Stimulated activated CD4-positive, alpha-beta T cell treated with anti-CD3 and anti-CD28 coated beads, Interleukin-4, amount 100 ng/mL, for 1 hour (primary cell): ENCODE measurements at places on chromosomes 7 and 10.

GRCh38 chr10:105259201-105259600 is 618.1 kb downstream of the SORCS3 start:
- no peak for DNase-seq

GRCh38 chr7:136009488-136010079 is 32.4 kb upstream of the MTPN start:
- DNase-seq: no peak

- no peak for DNase-seq
Measured at GRCh38 chr10:86486856-86487255, 34.7 kb downstream of the WAPL start.

GRCh38 chr7:1948887-1949680 is 279.0 kb downstream of the ELFN1 start:
- no peak for DNase-seq

GRCh38 chr7:8161364-8161828 is 100.6 kb downstream of the ICA1 start:
- DNase-seq: no peak

DNA sequence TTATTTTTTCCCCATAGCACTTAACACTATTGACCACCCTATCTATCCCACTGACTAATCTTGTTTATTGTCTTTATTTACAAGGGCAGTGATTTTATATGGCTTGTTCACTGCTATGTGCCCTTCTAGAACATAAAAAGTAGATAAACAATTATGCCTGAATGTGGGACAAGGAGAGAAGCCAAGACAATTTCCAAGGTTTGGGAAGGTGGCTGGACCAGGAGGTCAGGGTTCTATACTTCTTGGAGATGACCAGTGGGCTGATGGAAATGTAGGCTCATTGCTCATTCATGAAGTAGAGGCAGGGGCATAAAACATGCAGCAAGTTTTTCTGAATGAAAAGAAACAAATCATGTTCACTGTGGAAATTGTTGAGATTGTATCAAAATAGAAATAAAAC is 11.5 kb downstream of the IGFBP3 start:
- no peak for DNase-seq

GRCh38 chr10:111548084-111548726 is 471.4 kb downstream of the ADRA2A start:
- DNase-seq: no peak

GRCh38 chr7:36275735-36276284 is 113.9 kb upstream of the ANLN start:
- no peak for DNase-seq

- no peak for DNase-seq
Measured at GRCh38 chr10:77978360-77978759, 51.0 kb downstream of the POLR3A start.

DNA sequence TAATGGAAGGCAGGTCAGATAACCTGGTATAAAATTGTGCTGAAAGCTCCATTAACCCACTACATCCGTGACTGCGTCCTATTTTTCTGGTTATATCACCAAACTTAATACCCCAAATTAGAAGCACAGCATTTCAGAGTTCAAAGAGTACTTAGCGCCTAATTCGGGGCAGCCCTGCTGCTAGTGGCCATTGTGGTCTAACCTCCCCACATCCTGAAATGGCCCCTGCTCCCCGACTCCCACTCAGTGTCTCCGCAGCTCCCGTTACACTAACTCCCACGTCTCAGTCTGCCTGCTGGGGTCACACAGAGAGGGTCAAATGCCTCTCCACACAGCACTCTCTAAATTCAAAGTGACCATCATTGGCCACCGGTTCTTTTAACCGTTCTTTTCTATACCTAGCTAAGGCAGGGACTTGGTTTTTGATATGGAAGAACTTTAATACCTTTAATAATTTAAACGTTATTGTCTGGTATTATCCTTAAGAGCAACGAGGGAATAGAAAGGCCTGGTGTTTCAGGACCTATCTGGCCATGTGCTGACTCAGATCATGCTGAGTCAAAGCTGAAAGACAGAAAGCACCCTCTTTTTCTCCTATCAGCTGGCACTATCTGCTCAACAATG is 117.1 kb downstream of the KMT2E start:
- DNase-seq: no peak

GRCh38 chr10:32346551-32347362 is at the start of gene EPC1:
EPC1 (minus strand) TSS chr10:32347158; CDS start chr10:32346915, 243 bp downstream.
- DNase-seq: peak; percentile 87

- no peak for DNase-seq
Measured at GRCh38 chr10:15146366-15146765, 22.1 kb downstream of the NMT2 start.

DNA sequence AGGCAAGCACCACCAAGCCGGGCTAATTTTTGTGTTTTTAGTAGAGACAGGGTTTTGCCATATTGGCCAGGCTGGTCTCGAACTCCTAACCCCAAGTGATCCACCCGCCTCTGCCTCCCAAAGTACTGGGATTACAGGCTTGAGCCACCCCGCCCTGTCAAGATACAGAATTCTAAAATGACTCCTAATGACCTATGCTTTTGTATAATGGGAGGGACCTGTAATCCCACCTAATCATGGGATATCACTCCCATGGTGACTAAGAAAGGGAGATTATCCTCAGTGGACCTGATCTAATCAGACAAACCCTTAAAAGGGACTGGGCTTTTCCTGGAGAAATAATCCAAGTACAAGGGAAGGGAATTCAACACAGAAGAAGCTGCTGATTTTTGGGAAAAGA is 28.8 kb downstream of the SAMD8 start:
- no peak for DNase-seq

GRCh38 chr10:112988839-112989406 is 38.9 kb downstream of the TCF7L2 start:
- DNase-seq: no peak

DNA sequence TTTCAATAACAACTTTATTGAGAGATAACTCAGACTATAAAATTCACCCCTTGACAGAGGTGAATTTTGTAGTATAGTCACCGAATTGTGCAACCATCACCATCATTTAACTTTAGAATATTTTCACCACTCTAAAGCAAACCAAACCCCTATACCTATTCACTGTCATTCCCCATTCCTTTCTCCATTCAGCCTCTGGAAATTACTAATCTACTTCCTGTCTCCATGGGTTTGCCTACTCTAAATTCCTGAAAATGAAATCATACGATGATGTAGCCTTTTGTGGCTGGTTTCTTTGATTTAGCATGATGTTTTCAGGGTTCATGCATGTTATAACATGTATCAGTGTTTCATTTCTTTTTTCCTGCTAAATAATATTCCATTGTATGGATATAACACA is 15.6 kb upstream of the LMTK2 start:
- no peak for DNase-seq

DNA sequence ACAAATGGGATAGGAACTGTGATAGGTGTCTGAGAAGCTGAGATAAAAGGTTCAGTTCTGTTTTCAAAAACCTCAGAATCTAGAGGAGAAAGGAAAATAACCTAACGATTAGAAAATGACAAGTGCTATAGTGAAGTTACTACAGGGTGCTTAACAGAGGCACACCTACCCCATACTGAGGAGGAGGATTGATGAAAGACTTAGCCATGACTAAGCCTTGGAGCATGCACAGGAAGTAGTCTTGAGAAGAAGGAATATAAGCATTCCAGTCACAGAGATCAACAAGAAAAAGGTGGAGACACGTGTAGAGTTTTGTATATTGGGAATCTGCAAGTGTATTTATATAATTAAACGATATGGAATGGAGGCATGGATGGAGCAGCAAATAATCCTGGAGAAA is 1225.5 kb upstream of the CELF2 start:
- no peak for DNase-seq

- DNase-seq: no peak
Measured at GRCh38 chr7:139702811-139703486, 74.8 kb downstream of the HIPK2 start.

- no peak for DNase-seq
Measured at GRCh38 chr10:113329121-113329596, 223.7 kb upstream of the HABP2 start.

GRCh38 chr10:78859769-78860168 is 209.0 kb upstream of the ZMIZ1 start:
- no peak for DNase-seq
